ENCODE measurements at places on chromosomes 7 and 10.
A peak's percentile ranks its signal among the peaks of the same experiment; 100 is the strongest.

DNA sequence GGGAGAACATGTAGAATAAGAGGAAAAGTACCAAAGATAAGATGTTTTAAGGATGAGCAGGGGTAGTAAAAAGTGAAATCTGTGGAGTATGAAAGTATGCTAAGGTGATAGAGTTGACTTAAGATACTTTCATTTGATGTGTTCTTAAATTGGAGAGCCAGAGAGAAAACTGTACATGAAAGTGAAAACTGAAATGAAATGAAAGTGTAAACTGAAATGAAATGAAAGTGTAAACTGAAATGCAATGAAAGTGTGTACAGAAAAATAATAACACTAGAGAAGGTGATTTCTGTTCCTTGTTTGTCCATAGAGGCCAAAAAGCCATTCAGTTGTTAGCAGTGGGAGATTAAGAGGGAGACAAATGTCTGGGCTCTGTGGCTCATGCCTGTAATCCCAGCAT, 17.5 kb downstream of the AHR start:
- no peak for DNase-seq

GRCh38 chr10:132946311-132946710, 3.9 kb upstream of the CFAP46 start:
- DNase-seq = no peak

DNA sequence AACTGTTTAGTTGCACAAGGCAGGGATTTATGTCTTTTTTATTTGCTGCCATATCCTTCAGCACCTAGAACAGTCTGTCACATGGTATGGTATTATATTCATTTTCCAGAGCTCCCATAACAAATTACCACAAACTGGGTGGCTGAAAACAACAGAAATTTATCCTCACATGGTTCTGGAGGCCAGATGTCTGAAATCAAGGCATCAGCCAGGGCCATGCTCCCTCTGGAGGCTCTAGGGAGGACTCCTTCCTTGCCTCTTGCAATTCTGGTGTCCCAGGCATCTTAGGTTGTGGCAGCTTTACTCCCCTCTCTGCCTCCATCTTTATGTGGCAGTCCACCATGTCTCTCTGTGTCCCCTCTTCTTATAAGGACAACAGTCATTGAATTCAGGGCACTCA, 43.1 kb downstream of the MET start:
- no peak for DNase-seq

DNA sequence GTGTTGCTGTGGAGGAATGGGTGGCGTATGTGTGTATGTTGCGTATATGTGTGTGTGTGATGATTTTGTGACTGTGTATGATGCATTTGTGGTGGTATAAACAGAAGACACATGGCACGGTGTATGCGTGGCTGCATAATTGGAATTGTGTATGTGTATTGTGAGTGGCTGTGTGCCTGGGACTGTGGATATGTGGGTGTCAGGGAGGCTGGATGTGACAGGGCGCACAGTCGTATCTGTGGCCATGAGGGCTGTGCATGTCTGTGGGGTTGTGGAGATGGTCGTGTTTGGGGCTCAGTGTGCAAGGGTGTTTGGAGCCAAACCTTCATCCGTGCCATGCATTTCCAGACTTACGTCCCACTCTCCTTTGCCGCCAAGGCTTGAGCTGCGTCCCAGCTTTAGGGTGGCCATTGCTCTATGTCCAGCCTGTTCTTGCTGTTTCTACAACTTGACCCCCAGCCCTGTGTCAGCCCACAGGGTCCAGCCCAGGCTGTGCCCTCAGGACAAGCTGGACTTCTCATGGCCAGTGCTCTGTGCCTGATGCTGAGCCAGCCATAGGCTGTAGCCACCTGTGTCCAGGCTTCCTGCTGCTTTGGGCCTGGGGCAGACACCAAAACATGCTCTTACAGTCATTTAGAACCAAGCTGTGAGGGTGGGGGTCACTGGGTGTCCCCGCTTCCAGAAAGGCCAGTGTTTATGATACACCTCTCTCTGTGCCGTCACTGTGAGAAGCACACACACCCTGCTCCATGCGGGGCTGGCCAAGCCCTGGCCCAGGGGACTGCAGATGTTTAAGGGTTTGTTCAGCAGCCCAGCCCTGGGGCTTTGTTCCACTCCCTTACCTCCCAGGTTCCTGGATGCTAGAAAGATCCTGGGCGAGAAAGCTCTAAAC, 127.6 kb downstream of the NEURL1 start:
- no peak for DNase-seq

DNA sequence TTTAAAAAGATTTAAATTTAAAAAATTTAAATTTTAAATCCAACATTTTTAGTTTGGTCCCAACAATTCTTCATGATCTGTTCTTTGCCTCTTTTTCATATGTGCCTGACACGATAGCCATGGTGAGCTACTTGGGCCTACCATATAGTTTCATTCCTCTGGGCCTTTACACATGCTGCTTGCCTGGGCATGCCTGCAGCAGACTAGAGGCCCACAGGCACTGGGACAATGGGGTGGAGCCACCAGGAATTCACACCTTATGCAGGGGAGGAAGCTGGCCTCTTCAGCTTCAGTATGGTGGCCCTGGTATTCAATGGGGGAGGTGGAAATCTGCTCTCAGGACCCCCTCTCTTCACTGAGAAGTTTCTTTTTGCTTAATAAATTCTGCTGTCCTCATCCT, 37.8 kb upstream of the ZNF365 start:
- DNase-seq = no peak

- DNase-seq = no peak
These were observed 19.7 kb downstream of the CUL1 start for GRCh38 chr7:148718431-148718830.

DNA sequence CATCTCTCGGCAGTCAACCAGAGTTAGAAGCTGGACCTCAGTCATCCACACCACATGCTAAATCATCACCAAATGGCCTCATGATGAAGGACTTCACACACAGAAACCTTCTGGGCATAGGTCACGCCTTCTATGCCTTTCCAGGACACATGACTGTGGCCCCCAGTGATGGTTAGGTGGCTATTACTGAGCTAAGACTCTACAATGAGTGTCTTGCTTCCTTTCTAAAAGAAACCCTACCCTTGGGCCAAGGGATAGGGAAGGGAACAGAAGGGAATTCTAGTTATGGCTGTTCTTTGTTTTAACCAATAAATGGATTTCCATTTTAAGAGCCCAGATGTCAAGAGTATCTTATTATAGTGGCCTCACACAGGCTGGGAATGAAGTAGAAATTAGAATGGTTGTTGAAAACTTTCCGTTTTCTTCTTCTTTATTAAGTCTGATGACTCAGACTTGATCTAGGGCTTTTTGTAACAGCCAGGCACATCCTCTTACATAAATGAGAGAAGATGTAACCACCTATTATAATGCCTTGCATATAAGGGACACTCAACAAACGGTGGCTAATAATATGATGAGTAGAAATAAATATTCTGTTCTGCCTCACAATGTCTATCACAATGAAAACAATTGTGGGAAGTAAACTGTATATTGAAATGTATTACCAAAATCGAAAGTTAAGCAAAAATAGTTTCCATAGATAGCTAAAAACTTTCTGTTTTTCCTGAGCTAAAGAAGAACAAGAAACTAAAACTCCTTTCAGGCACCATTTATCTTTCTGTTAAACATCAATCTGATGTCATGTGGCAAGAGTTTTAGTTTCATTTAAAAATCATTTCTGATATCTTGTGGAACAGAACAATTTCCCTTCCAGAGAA, 62.5 kb upstream of the TOMM7 start:
- DNase-seq = no peak

DNA sequence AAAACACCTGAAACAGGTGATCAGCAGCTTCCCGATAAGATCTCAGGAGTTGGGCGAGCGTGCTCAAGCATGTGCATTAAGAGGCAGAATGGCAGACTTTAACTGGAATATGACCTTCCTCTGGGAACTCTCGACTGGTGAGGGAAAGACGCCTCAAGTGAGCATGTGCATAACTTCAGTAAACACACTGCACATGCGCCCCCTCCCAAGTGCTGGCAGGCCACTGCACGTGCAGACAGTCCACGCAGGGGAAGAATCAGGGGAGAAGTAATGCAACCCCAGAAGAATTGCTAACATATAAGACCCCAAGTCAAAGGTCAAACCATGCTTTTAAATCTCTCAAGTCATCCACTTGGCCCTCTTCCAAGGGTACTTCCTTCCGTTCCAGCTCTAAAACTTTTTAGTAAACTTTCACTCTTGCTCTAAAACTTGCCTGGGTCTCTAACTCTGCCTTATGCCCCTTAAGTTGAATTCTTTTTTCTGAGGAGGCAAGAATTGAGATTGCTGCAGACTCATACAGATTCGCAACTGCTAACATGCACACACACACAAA, 541.0 kb downstream of the TNS3 start:
- DNase-seq = no peak

- no peak for DNase-seq
These were observed 86.4 kb downstream of the NSUN6 start for GRCh38 chr10:18565006-18565405.

GRCh38 chr10:113303544-113304146, 249.2 kb upstream of the HABP2 start:
- DNase-seq = no peak

GRCh38 chr10:29973921-29974320, 85.5 kb downstream of the JCAD start:
- DNase-seq = no peak

DNA sequence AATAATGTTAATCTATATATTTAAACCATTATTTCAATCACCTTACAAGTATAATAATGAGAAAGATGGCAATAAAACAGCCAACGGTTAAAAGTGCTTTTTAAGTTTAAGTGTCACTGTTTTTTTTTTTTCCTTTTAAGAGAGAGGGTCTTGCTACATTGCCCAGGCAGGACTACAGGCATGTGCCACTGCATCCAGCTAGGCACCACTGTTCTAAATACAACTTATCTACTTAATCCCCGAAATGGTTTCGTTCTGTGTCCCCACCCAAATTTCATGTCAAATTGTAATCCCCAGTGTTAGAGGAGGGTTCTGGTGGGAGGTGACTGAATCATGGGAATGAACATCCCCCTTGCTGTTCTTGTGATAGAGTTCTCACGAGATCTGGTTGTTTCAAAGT, 49.7 kb downstream of the TNPO3 start:
- no peak for DNase-seq

DNA sequence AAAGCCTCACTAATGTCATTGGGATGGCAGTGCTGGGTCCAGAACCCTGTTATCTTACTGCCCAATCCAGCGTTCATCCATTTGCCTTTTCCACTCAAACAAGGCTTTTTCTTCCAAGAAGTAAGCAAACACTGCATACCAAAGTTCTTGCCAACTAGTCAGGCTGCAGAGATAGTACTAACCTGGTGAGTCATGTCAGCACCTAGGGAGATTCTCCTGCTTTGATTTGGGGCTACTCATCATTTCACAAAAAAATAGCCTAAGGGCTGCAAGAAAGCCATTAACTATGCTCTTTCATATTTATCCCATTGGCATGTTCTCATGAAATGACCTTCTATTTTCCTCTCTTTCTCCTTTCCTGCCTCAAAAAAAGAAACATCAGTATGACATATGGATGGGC, 142.6 kb downstream of the TWIST1 start:
- no peak for DNase-seq

- DNase-seq = no peak
These were observed 669.2 kb downstream of the PCDH15 start for GRCh38 chr10:54131833-54132232.

- DNase-seq = no peak
These were observed 86.5 kb downstream of the RALA start for GRCh38 chr7:39709768-39710311.

- no peak for DNase-seq
These were observed 106.6 kb upstream of the COL1A2 start for GRCh38 chr7:94288096-94288495.

- DNase-seq = no peak
These were observed 41.2 kb downstream of the CAMK2B start for GRCh38 chr7:44284216-44284615.

- DNase-seq = no peak
These were observed 280.9 kb downstream of the NEBL start for GRCh38 chr10:20616056-20616671.

- DNase-seq = no peak
These were observed 7.0 kb downstream of the CALHM3 start for GRCh38 chr10:103472005-103472404.

- no peak for DNase-seq
These were observed 21.7 kb downstream of the ZNF316 start for GRCh38 chr7:6658618-6659345.

GRCh38 chr10:119413093-119413453, 129.4 kb downstream of the RGS10 start:
- DNase-seq = no peak

GRCh38 chr7:97845622-97846203, 26.5 kb downstream of the ASNS start:
- no peak for DNase-seq

- no peak for DNase-seq
These were observed 17.5 kb upstream of the CPVL start for GRCh38 chr7:29163854-29164253.

- no peak for DNase-seq
These were observed 268.3 kb downstream of the TNS3 start for GRCh38 chr7:47313564-47313963.

- DNase-seq = no peak
These were observed 24.3 kb upstream of the PDZD8 start for GRCh38 chr10:117399341-117400196.

- peak; percentile 42 for DNase-seq
These were observed 4.3 kb upstream of the YKT6 start for GRCh38 chr7:44196450-44196872.
